ENCODE measurements at places on chromosomes 2 and 18.

GRCh38 chr2:186725783-186726182, 31.9 kb downstream of the FAM171B start:
- no peak for DNase-seq

- no peak for DNase-seq
These were observed 78.5 kb downstream of the TPO start for GRCh38 chr2:1491751-1492150.

GRCh38 chr2:117523711-117524238, 290.7 kb upstream of the DDX18 start:
- DNase-seq: no peak

GRCh38 chr18:48605408-48605845, 66.6 kb downstream of the CTIF start:
- peak; percentile 23 for DNase-seq

GRCh38 chr2:72576459-72576858, 249.4 kb downstream of the EXOC6B start:
- no peak for DNase-seq
